ENCODE measurements at places on chromosomes 6 and 20. TPM values are rescaled to one million over a fixed set of nuclear protein-coding genes. Genes with fewer than 3 reads are reported as not detected.

GRCh38 chr6:4088704-4089103 is 9.8 kb upstream of the FAM217A start:
- no peak for DNase-seq

DNA sequence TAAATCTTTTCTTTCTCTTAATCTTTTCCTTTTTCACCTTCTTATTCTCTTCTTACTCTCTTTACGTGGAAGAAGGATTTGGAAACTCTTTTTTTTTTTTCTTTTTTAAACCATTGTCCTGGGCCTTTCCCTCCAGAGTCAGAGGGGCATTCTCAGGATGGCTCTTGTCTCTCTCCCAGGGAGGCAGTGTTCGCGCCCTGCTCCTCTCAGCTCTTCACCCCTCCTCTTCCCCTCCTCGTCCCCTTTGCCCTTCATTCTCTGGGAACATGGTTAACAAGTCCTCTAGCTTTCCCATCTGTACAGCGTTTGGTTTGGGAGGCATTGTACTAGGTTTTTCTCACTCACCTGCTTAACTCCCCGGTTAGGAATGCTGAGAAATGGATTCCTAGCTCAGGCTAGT is 52.0 kb upstream of the TFB1M start:
- no peak for DNase-seq

The BPI gene
- total RNA-seq = 0.68 TPM

- no peak for DNase-seq
Measured at GRCh38 chr20:1335961-1336698, 7.2 kb upstream of the SDCBP2 start.

The EPPIN gene
- total RNA-seq = not detected
